EL (cell line): ENCODE measurements at places on chromosomes 12 and 14.

DNA sequence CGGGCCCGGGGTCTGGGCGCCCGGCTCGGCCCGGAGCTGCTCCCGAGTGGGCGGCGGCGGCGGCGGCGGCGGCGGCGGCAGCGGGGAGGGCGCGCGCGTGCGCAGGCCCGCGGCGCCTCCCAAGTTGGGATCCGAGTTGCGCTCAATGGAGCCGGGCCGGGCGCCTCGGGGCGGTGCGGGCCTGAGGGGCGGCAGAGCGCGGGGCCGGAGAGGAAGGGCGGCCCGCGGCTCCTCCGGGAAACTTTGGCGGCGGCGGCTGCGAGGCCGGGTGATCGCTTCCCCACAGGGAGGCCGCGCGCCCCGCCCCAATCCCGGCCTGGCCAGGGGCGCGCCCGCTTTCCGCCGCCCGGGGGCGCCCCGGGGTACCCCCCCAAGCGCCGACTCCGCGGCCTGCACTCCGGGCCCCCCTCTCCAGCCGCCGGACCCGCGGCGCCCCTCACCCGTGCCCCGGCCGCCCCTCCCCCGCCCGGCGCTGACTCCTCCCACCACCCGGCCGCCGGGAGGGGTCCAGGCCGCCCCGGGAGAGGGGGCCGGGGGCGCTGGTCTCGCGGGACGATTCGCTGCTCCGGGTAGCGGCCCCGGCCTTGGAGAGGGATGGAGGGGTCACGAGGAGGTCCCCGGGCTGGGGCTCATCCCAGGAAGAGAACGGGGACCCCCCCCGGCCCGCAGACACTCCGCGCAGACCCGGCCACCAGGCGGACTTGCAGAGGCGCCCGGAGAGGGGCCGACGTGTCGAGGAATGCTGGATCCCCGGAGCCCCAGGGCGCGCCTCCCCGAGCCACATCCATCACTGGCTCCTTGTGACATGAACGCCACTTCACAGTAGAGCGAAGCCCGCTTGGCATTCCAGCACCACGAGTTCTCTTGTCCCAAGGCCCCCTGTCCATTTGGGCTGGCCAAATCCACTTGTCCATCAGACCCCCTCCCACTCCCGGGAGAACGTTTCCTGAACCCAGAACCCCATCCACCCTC lies at the start of gene RILPL1:
Gene RILPL1, minus strand, starts transcription at position 48 of the 972 bp plus-strand sequence. CDS start 237 bp downstream, outside the sequence.
- peak; percentile 60 for DNase-seq

DNA sequence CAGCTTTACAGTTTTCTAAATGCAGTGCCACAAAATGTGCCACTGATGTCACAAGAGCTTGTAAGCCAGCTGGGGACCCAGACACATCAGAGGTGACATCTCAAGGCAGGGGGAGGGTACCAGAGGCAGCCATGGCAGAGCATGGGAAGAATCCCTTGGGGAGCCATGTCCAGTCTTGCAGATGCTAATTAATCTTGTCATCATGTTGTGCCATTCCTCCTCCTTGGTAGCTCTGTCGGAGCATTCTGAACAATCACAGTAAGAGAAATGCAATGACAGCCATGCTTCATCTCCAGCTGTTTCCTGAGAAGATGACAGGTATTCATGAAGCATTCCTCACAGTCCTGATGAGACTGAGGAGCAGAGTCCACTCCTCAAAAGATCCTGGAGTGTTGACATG lies 287.9 kb downstream of the RPAP3 start:
- DNase-seq: no peak

- no peak for DNase-seq
Observed at GRCh38 chr14:90299408-90299807, 32.3 kb downstream of the NRDE2 start.

DNA sequence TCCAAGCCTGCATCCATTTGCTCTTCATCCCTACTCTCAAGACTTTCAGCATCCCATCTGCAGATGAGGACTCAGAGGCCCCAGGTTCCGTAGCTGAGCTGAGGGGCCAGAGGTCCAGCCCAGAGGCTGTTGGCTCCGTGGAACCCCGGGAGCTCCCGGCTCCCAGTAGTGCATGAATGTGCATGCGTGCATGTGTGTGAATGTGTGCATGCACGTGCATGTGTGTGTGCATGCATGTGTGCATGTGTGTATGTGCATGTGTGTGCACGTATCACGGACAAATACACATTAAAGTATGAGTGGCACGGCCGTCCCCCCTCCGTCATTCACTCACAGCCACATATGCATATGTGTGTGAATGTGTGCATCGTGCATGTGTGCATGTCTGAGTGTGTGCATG lies 149.9 kb downstream of the KIF26A start:
- DNase-seq: no peak

- no peak for DNase-seq
Observed at GRCh38 chr12:109307051-109307450, 2.0 kb downstream of the FOXN4 start.

GRCh38 chr12:8033153-8034044 lies 883 bp downstream of the FOXJ2 start:
- DNase-seq: peak; percentile 69

DNA sequence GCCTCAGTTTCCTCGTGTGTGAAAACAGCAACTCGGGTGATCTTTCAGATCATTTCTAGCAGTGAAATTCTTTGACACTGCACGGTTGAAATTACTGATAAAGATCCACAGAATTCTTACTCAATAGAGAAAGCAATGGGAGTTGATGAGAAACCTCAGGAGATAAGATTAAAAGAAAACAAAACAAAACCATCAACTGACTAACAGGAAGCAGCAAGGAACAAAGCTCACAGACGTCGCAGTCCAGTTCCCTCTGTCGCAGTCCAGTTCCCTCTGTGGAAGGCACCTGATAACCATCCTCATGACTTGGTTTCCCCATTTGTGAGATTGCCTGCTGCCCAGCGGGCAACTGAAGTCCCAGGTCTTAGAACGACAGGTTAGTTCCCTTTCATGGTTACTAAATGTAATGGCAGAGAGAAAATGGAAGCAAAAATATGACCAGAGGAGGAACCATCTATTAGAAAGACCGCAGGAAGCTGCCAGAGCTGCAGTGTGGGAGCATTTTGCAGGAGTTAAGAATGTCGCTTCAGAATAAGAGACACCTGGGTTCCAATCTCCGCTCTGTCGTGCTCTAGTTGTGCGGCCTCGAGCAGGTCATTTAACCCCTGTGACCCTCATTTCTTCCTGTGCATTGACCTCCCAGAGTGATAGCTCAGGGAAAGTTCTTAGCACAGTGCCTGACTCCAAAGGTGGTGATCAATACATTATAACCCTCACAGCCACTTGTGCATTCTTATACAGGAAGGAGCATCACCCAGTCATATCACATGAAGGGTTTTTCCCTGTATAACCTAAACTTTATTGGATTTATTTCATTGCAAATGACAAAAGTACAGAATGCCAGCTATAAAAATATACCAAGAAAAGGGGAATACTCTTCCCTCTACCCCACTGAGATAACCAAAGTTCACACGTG lies 5.1 kb upstream of the MED13L start:
- no peak for DNase-seq

GRCh38 chr12:124032265-124032886 lies 59.4 kb downstream of the ZNF664 start:
- peak; percentile 65 for DNase-seq

GRCh38 chr12:51823875-51824565 lies 24.5 kb downstream of the FIGNL2 start:
- DNase-seq: peak; percentile 72

DNA sequence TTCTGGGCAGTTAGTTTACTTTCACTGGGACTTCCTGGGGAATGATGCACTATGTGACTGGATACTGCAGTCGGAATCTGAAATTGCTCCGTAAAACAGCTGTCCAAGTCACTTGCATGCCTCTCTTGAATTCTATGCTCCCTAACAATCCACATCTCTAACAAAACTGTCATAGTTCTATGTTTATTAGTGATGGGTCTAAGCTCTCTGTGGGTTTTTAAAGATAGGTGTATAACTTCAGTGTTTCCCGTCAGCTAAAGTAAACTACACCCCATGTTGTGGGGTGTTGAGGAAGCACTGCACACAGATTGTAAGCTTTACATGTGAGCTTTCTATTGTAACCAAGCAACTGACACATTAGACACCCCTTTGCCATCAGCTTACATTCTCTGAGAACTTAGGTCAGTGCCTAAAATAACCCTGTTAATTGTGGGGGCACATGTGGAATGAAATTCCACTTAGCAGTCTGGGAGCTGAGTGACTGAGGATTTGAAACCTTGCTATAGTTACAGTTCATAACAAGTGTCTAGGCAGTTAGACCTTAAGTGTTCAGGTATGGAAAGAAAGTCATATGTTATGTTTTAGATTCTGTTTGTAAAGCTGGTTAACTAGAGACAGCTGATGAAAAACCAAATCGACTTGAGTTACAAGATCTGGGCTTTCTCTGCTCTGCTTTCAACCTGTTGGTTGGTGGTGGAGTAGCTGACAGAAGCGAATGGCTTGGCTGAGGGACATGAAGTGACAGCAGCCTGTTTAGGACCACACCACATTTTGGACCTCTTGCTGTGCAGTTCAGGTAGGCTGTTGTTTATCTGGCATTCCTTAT lies 165.7 kb downstream of the AKAP6 start:
- no peak for DNase-seq

DNA sequence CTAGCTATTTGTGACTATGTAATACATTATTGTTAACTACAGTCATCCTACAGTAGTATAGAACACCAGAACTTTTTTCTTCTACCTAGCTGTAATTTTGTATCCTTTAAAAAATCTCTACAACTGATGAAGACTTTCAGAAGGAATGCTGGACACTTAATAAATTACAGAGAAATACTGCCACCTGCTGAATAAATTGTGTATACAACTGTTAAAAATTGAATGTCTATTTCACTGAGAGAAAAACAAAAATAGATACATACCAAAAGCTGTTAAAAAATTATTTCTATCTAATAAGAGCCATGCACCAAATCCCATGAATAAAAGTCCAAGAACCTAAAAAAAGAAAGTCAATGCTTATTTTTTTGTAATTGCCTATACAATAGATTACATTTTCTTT lies 6.6 kb downstream of the TSPAN19 start:
- DNase-seq: peak; percentile 9

DNA sequence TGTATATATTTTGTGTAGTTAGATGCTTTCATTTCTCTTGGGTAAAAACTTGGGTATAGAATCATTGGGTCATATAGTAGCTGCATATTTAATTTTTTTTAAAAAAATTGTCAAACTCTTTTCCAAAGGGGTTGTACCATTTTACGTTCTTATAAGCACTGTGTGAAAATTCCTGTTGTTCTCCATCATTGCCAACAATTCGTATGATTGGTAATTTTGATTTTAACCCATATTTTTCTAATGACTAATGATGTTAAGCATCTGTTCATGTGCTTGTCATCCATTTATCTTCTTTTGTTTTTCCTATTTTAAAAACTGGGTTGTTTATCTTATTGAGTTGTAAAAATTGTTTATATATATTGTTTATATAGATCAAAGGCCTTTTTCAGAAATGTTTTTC lies 77.4 kb downstream of the OTOGL start:
- DNase-seq: peak; percentile 44

DNA sequence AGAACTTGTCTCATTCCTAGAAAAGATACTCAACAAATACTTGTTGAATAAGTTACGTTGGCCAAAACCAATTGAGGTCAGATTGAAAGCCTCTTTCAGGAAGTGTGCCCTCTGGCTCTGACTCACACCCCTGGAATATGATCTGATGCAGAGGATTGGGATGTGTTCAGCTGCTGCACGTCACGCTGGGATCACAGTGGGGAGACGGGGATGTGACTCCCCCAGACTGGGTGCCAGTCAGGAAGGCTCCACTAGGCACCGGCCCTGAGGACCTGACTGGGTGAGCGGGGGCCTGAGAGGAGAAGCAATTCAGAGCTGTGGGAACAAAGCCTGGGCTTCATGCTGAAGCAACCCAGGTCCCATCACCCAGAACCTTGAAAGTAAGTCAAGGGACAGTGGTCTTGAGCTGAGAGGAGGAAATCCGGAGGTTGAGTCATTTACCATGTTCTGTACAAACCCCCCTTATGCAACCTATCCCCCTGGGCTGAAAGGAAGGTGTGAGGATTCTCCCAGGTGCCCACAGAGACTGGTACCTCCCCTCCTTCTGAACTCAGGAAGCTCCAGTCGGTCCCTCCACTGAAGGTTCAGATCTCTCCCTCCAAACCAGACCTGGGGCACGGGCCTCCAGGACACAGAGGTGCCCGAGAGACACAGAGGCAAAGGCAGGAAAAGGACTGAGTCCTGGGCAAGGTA lies 3.9 kb downstream of the CEBPE start:
- peak; percentile 99 for DNase-seq

- DNase-seq: no peak
Observed at GRCh38 chr12:59733200-59733599, 137.4 kb downstream of the SLC16A7 start.

DNA sequence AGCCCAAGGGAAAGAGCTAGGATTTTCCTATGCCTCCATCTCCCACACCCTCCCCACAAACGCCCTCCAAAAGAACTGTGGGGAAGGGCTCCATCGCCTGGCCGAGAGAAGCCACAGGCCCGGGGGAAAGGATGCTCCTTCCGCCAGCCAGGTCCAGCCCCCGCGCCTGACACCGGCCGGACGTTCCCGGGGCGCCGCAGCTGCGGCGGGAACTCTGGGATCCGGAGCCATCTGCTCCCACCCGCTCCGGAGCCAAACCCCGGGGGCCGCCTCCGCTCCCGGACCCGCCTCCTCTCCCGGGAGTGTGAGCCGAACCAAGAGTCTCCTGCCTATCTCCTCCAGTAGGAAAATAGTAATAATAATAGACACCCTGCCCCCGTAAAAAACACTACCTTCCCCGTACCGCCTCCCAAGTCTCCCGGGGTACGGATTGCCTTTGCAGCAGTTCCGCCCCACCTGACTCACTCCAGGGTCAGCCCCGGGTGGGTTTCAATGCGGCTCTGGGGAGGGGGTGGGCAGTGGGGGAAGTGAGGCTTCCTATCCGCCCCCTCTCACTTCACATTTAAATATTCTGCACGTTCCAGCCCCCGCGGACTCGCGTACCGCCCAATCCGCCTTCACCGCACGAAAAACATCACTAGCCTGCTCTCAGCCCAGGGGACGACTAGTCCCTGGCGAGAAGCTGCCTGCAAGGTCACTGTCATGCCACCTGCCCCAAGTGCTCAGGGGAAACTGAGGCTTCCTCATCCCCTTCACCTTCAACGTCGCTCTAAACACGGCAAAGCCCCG lies 2.4 kb downstream of the AGAP2 start:
- DNase-seq: peak; percentile 65

DNA sequence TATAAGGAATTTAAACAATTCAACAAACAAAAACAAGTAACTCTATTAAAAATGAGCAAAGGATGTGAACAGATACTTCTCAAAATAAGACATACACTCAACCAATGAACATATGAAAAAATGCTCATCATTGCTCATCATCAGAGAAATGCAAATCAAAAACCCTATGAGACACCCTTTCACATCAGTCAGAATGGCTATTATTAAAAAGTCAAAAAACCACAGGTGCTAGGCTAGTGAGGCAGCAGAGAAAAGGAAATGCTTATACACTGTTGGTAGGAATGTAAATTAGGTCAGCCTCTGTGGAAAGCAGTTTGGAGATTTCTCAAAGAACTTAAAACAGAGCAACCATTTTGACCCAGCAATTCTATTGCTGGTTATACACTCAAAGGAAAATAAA lies 52.0 kb downstream of the NAV3 start:
- no peak for DNase-seq

GRCh38 chr12:56529656-56530055 lies 8.0 kb downstream of the RBMS2 start:
- DNase-seq: no peak

- DNase-seq: no peak
Observed at GRCh38 chr12:50612882-50613281, 108.1 kb downstream of the DIP2B start.
